ENCODE measurements at places on chromosomes 6 and 20.

- DNase-seq, result no peak
These were observed 358.2 kb downstream of the KIF16B start for GRCh38 chr20:16215041-16215440.

- no peak for DNase-seq
These were observed 27.3 kb downstream of the PYGB start for GRCh38 chr20:25274891-25275812.

- no peak for DNase-seq
These were observed 17.8 kb downstream of the MTG2 start for GRCh38 chr20:62200491-62201172.

- DNase-seq, result no peak
These were observed 29.8 kb upstream of the AHI1 start for GRCh38 chr6:135527116-135527959.

- no peak for DNase-seq
These were observed 512 bp downstream of the TTBK1 start for GRCh38 chr6:43243664-43244321.

GRCh38 chr20:50478162-50478990, 31.8 kb upstream of the PTPN1 start:
- DNase-seq, result peak; percentile 49

GRCh38 chr6:167824591-167825331, 1.9 kb upstream of the AFDN start:
- DNase-seq, result no peak

- DNase-seq, result no peak
These were observed 89.0 kb upstream of the KCNK16 start for GRCh38 chr6:39411465-39411864.

- no peak for DNase-seq
These were observed 557.2 kb upstream of the ARID1B start for GRCh38 chr6:156219973-156220372.

- DNase-seq, result no peak
These were observed 79.3 kb downstream of the PLG start for GRCh38 chr6:160781298-160781697.

GRCh38 chr20:57620274-57620990, at the start of gene ZBP1:
ZBP1 (minus strand) TSS chr20:57620426; CDS start chr20:57620295, 131 bp downstream.
- no peak for DNase-seq

GRCh38 chr6:84906514-84906913, 142.1 kb upstream of the TBX18 start:
- no peak for DNase-seq

DNA sequence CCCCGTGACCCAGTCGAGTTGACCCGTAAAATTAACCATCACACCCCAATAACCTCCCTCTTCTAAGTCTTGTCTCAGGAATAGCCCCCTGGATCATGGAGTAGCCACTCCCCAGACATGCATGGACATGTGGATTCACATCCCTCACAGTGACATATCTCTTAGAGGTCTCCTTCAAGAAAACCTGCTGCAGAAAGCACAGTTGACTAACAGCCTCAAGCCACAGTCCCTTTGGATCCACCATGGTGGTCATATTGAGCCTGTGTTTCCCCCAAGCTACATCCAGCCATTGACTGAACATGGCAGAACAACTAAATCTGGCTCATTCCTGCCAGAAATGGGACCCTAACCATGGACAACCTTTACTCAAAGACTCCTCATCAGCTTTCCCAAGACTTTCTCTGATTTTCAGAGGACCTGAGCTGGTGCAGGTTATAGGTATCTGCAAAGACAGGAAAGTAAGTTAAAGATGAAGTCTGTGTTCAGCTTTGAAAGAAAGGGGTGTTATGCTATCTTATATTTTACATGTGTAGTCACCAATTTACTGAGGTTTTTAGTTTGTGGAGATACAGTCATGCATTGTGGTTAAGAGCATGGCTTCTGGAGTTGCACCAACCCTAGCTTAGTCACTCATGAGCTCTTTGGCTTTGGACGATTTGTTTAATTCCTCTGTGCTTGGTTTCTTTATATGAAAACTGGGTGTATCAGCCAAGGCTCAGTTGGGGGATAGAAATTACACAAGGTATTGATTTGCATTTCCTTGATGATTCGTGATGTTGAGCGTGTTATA, 219.1 kb downstream of the MYLK4 start:
- DNase-seq, result no peak

GRCh38 chr20:2006452-2007361, 12.8 kb upstream of the PDYN start:
- no peak for DNase-seq

- DNase-seq, result no peak
These were observed 44.0 kb downstream of the ROS1 start for GRCh38 chr6:117381749-117382148.

DNA sequence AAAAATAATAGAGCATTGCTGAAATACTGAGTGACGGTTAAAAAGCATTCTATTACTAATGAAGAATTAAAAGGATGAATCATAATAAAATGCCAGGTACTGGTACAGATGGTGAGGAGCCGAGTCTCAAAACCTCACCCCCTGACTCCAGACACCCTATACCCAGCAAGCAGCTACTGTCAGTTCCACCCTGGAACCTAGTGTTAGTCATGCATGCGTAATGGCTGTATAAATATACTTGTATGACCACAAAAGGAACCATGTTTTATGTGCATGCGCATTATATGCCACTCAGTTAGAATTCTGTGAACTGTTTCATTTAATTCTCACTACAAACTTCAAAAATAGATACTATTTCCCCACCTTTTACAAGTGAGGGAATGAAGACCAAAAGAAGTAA, 568.7 kb upstream of the RNF217 start:
- no peak for DNase-seq

DNA sequence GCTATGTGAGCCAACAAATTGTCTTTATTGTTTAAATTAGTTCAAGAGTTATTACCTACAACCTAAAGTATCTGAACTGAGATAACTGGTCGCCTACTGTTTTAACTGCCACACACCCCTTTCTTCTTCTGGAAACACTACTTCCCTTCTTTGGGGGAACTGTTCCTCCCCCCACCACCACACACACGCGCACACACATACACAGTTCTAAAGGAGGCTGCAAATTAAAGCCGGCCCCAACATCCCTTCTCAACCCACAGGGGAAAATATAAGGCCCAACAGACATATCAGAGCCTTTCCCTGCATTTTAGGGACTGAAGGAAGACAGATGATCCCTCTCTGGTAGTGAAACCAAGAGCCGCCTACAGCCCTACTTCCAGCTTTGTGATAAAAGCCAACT, 348.0 kb upstream of the JARID2 start:
- DNase-seq, result no peak

DNA sequence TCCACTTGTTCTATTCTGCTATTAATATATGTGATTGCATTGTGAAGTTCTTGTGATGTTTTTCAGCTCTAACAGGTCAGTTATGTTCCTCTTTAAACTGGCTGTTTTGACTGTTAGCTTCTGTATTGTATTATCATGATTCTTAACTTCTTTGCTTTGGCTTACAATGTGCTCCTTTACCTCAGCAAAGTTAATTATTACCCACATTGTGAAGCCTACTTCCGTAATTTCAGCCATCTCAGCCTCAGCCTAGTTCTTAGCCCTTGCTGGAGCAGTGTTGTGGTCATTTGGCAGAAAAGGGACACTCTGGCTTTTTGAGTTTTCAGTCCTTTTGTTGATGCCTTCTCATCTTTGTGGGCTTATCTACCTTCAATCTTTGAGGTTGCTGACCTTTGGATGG, 440.2 kb downstream of the TBC1D32 start:
- DNase-seq, result no peak

DNA sequence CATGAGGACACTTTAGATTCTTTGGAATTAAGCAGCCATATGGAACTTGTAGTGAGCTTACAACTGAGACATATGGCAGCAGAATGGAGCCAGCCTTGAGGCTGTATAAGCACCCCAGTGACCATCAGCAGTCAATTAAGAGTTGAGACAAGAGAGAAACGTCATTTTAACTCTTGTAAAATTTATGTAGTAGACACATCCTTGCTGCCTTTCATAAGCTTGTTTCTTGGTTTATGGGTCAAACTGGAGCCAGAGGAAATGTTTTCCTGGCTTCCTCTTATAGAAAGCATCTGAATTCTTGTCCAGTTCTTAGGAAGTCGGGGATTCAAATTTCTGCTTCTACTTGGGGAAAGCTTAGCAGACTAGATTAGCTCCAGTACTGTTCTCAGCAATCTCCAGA, 745.1 kb upstream of the MARCKS start:
- no peak for DNase-seq

DNA sequence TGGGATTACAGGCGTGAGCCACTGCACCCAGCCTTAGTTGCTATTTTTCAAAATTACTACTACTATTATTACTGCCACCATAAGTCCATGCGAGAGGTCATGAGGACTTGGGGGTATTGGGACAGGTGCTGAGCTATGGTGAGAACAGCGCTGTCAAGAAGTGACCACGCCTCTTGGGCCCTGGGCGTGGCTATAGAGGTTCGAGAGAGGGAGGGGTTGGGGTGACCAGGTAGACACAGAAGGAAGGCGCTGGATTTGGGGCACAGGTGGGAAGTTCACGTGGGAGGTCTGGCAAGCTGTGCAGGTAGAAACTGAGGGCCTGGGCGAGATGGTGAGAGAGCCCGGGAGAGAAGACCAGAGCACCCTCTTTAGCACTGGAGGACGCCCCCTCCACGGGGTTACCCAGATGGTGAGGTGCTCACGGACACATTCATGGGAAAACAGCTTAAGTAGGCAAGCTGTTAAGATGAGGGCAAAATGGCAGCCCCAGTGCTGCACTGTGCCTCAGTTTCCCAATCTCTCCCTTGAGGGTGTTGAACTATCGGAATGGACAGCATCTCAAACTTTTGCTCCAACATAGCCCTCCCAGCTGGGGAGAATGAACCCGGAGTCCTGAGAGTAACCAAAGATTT, 61.0 kb downstream of the RAB44 start:
- DNase-seq, result no peak

- DNase-seq, result no peak
These were observed 68.9 kb downstream of the PERP start for GRCh38 chr6:138038142-138038870.

DNA sequence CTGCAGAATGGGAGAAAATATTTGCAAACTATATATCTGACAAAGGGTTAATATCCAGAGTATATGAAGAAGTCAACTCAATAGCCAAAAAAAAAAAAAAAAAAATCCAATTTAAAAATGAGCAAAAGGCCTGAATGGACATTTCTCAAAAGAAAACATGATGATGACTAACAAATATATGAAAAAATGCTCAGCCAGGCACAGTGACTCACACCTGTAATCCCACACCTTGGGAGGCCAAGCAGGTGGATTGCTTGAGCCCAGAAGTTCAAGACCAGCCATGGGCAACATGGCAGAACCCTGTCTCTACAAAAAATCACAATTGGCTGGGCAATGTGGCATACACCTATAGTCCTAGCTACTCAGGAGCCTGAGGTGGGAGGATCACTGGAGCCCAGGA, 2.1 kb upstream of the ECHDC1 start:
- no peak for DNase-seq

DNA sequence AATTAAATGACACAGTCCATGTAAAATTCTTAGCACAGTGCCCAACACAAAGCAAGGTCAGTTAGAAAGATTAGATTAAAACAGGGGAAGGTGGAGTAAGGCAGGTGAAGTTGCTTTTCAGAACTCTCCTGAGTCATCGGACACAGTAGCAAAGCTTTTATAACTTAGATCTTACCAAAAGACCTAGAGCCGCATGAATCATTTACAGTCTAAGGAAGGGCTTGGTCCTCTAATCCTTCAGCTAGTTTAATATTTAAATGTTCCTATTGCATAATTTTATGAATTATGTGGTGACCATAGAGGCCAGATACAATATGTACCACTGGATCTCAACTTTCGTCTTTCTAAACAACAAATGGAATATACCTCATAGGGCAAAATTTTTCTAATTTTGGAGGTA, 202.1 kb upstream of the SNX9 start:
- DNase-seq, result no peak

DNA sequence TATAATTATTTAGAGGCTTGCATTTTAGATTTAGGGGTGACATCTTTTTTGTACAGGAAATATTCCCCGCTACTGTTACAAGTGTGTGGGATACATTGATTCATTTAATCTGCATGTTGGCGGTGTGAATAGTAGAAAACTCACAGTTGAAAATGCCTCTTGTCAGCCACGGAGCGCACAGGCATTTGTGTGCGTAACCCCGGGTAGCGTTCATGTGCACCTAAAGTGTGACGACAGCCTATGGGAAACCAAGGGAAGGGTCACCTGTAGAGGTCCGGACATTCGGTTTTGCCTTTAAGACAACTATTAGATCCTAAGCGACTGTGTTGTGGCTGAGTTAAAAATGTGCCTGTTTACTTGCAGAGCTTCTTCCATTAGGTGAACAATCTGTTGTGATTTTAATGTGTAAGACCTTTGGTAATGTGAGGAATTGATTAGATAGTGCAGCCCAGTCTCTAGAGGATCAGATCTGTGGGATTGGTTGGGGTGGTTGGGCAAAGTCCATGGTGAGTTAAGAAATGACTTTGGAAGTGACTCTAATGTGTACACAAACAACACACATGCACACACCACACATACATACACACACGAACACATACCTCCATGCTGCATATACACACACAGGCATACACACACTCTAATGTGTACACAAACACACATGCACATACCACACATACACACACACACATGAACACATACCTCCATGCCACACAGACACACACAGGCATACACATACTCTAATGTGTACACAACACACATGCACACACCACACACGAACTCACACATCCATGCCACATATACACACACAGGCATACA, 15.7 kb downstream of the ERMARD start:
- no peak for DNase-seq

DNA sequence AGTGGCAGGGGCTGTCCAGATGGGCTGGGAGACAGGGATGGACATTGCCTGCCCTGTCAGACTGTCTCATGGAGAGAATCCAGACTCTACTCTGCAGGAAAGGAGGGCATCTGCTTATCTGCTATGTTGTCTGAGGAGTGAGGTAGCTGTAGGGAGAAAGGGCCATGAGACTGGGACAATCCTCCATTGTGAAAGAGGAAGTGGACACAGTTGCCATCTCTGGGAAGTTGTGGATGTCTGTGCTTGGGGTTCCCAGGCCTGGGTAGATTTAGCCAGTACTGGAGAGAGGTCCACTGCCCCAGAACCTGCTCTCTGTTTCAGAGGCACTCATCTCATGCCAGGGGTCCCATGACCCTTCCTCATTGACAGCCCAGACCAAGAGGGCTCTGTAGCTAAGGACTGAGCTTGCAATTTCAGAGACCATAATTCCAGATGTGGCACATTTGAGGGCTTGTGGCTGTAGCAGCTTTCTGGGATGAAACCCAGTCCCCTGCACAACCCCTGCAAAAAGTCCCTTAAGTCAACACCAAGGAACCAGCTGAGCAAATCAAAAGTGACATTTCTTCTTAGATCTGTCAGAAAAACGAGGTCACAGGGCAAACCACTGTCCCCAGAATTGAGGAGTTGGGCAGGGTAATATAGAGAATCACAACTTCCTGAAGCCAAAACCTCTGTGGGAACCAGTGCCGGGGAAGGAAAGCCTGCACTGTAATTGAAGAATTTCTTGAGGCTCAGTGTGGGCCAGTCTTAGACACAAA, 4.1 kb upstream of the SIRPG start:
- DNase-seq, result no peak

GRCh38 chr6:134642279-134642678, 307.6 kb downstream of the ALDH8A1 start:
- no peak for DNase-seq
